Activated naive CD4-positive, alpha-beta T cell (primary cell): ENCODE measurements at places on chromosomes 11 and 22.

DNA sequence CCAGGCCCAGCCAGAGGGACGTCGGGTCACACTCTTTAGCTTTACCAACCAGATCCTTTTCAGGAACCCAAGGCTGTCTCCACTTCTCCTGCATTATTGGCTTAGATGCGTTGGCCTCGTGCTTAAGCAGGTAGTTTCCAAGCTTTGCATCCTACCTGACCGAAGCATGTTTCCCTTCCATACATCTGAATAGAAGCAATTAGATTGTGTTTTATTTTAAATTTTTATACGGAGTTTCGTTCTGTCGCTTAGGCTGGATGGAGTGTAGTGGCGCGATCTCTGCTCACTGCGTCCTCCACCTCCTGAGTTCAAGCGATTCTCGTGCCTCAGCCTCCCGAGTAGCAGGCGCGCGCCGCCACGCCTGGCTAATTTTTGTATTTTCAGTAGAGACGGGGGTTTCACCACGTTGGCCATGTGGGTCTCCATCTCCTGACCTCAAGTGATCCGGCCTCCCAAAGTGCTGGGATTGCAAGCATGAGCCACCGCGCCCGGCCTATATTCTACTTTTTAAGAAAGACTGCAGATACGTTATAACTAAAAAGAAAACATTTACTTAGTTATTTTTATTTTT is 677 bp downstream of the DYNC2H1 start:
- DNase-seq = no peak

DNA sequence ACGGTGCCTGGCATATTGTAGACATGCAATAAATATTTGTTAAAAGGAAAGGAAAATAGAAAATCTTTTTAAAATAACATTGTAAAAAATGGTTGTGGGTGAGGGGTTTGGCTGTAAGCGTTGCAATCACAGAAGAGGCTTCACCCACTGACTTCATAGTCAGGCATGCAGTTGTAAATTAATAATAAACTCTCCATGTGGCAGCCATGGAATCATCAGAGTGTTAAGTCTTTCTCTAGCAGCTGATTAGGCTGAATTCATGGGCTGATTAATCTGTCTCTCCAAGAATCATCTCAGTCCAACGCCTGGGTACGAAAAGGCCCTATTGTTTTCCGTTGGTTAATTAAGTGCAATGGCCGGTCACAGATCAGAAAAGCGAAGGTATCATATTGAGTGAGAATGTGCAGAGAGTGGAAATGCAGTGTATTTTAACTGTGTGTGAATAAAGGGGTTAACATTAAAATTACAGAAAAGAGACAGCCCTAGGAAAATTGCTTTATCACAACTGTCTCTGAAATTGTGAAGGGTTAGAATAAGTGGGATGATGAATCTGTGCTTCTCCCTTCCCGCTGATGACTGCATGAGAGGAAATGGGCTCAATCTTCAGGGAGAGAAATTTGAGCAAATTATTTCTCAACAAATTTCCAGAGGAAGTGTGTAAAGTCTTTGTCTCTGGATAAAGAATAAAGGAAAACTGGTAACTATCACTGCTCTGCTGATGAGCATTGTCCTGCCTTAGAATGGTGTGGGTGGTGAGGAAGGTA is 269.0 kb downstream of the FAM76B start:
- DNase-seq = no peak

GRCh38 chr11:86692317-86692716 is 19.9 kb upstream of the ME3 start:
- no peak for DNase-seq

DNA sequence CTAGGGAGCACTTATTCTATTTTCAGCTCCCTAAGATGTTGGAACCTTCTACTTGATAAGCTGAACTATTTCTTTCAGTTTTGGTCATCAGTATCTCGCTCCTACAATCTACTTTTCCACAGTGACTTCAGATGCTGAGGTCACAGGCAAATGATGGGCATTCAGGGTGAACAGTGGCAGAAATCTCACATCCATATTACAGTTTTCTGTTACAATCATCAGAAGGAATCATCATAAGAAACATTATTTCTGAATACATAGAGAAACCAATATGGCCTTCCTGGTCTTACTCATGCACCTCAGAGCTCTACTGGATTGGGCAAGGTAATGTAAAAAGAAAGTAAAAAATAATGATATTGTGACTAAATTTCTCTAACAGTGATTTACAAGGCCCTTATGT is 39.4 kb upstream of the DDI1 start:
- no peak for DNase-seq

GRCh38 chr11:2857276-2857675 is 28.3 kb downstream of the CDKN1C start:
- DNase-seq = no peak

GRCh38 chr11:128878455-128878854 is 11.4 kb upstream of the KCNJ1 start:
- no peak for DNase-seq

GRCh38 chr11:112520354-112520753 is 259.7 kb upstream of the PLET1 start:
- no peak for DNase-seq

DNA sequence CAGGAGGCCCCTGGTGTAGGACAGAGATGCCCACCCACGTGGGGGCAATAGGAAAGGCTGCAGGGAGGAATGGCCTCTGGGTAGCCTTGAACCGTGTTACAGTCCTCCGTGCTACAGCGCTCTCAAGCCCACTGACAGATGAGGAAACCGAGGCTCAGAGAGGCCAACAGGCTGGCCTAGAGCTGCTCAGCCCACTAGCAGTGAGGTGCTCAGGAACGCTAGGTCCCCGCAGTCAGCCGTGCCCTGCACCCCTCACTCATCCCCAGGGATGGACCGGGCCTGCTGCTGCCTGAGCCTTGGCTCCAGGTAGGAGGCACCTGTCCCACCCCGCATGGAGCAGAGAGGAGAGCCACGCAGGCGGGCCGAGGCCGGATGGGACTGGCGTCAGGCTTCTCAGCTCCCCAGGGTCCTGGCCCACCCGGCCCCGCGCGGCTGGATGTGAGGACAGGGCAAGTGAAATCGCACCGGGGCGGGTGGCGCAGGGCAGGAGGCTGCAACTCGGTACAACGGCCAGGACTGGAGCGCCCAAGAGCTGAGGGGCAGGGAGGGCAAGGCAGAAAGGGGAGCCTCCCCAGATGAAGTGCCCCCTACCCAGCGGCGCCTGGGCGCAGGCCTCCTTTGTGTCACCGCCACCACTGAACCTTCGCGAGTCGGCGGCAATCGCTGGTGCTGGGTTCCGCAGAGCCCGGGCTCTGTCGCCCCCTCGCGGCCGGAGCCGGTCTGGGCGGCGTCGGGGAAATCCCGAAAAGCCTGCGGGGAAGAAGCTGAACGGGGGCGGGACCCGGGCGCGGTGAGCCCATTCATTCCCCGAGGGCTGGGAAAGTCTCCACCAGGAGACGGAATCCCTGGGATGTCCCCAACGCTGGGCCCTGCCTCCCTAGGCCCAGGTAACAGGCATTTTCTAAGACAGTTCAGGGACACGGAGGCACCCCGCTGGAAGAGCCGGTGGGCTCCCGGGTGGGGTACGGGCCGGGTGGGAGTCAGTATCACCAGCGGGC is 8.4 kb upstream of the SLC2A11 start:
- peak; percentile 85 for DNase-seq

GRCh38 chr22:29907753-29908515 is 25.0 kb downstream of the MTMR3 start:
- no peak for DNase-seq

DNA sequence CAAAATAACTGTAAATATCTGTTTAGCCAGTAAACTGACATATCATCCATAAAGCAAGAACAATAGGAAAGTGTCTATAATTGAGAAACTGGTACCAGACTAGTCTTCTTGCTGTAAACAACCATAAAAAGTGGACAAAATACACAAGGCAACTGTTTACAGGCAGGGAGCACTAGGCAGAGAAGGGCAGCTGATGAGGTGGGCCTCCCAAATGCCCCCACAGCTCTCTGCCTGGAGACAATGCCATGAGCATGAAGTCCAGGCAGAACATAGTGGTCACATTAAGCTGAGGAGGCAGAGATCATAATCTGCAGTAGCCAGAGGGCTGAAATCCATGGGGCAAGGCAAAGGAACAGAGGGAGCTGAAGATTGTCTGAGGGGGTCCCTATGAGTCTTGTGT is 30.7 kb downstream of the TBX1 start:
- no peak for DNase-seq

DNA sequence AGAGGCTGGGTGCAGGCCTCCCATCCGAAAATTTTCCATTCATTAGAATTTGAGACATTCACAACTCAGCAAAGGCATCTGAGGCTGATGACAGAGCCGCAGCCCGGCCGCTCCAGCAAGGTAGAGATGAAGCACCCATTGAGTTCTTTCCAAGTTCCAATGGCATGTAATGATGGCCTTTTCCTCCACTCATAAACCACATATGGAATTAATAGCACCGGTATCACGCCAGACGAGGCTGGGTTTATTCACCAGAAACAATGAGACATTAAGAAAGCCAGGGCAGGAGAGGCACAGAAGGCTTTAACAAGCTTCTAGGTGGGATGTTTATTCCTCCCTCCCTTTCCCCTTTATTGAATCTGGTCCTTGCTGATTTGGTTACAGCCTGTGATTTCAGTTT is 534.4 kb downstream of the MN1 start:
- DNase-seq = no peak

GRCh38 chr22:42994917-42995562 is 19.9 kb downstream of the PACSIN2 start:
- DNase-seq = no peak

GRCh38 chr11:75557666-75558494 is 4.2 kb upstream of the SERPINH1 start:
- DNase-seq = no peak

GRCh38 chr11:11876458-11876857 is 34.7 kb downstream of the USP47 start:
- DNase-seq = no peak

GRCh38 chr11:76666830-76667229 is 3.7 kb downstream of the LRRC32 start:
- DNase-seq = no peak

DNA sequence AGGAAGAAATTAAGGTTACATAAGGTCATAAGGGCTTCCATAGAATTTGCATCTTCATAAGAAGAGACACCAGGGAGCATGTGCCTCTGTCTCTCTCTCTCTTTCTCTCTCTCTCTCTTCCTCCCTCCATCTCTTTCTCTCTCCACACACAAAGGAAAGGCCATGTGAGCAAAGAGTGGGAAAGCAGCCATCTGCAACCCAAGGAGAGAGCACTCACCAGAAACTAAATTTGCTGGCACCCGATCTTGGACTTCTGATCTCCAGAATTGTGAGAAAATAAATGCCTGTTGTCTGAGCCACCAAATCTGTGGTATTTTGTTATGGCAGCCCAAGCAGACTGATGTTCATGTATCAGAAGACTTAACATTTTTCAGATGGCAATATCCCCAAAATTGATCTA is 6.4 kb upstream of the KRTAP5-10 start:
- no peak for DNase-seq

DNA sequence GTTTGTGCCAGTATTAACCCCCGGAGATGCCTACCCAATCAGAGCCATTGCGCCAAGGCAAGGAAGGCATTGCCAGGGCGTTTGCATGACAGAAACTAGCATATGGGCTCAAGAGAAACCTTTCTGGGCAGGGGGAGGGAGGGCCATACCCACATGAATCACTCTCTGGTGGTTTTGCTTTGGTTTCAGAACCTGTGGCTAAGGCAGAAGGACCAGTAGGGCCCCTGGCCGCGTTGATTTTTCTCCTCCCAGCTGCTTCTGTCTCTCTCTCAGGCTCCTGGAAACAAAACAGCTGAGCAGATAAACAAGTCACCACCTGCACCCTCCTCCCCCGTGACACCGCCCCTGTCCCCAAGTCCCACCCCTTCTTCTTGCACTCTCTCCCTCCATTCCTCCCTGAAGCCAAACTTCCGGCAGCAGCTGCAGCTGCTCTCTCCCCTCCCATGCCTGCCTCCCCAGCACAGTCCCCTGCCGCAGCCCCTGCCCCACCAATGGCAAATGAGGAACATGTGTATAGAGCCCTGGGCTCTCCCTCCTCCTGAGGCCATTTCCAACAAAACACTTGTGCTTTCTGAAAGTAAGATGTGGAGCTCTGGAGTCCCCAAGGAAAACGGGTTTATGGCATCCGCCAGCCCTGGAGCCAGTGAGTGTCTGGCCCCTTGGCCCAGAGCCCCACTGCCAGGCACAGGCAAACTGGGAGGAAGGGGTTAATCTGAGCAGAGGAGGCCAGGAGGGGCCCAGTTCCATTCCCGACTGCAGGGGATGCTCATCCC is 39.0 kb upstream of the ADA2 start:
- peak; percentile 33 for DNase-seq

- no peak for DNase-seq
Observed at GRCh38 chr22:22070371-22070824, 87.8 kb upstream of the TOP3B start.

DNA sequence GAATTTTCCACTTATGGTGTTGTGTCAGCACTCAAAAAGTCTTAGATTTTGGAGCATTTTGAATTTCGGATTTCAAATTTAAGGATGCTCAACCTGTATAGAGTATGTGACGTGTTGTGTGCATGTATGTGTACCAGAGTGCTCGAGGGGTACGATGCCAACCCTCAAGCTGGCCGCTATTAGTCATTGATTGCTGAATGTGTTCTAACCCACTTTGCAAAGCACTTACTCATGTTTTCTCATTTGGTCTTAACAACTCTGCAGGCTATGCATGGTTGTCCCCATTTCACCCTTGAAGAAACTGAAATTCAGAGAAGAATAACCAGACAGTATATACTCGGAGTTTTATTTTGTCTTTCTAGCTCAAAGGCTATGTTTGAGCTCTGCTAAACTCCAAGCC is 196.4 kb upstream of the TENM4 start:
- DNase-seq = no peak

DNA sequence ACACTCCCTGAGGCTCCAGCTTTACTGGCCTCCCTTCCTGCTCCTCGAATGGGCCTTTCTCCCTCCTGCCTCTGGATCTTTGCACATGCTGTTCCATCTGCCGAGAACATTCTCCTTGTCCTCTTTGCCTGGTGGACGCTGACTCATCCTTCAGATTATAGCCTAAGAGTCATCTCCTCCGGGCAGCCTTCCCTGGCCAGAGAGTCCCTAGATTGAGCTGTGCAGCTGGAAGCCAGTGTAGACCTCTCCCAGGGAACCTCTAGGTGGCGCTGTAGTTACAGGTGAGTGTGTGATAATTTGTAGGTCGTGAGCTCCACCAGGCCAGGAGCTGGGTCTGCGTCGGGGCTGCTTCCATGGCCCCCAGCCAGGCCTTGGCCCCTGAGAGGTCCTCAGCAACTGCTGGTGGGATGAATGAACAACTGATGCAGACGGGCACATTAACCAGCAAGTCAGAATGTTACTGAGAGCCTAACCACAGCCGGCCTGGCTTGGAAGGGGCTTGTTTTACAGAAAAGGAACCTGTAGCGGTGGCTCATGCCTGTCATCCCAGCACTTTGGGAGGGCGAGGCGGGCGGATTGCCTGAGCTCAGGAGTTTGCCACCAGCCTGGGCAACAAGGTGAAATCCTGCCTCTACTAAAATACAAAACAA is 8.7 kb downstream of the PNPLA5 start:
- no peak for DNase-seq
